ENCODE measurements at places on chromosomes 5 and 9. TPM values are rescaled to one million over a fixed set of nuclear protein-coding genes. Genes with fewer than 3 reads are reported as not detected.

The CD180 gene
- 0.45 TPM for polyA plus RNA-seq

The ADGRV1 gene
- 12.5 TPM for polyA plus RNA-seq

The ADAMTS19 gene
- 6.8 TPM for polyA plus RNA-seq

The KLHL9 gene
- 53.7 TPM for polyA plus RNA-seq

- DNase-seq = no peak
Measured at GRCh38 chr9:111151537-111151936, 113.3 kb upstream of the LPAR1 start.

DNA sequence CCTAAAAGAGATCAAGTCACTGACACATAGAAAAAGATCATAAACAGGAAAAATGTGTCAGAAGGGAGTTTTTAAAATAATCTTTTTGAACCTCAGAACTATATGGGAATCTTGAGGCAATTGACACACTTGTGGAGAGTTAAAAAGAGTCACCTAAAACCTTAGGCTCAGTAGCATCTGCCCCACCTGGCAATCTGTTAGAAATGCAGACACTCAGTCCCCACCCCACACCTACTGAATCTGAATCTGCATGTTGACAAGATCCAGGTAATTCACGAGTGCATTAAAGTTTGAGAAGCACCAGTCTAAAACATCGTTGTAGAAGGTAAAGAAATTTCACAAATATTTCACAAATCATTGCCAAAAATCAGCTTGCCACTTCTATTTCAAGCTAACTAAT, 388.3 kb downstream of the NR2F1-AS1 start:
- no peak for DNase-seq

DNA sequence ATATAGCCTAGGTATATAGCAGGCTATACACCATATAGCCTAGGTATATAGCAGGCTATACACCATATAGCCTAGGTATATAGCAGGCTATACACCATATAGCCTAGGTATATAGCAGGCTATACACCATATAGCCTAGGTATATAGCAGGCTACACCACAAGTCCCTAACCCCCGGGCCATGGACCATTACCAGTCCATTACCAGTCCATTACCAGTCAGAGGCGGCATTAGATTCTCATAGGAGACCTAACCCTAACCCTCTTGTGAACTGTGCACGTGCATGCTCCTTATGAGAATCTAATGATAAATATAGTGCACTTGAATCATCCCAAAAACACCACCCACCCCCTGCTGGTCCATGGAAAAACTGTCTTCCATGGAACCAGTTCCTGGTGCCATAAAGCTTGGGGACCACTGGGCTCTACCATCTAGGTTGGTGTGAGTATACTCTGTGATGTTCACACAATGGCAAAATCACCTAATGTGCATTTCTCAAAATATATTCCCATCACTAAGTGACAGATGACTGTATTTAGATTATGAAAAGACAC, 4.7 kb downstream of the PLIN2 start:
- no peak for DNase-seq
